ENCODE measurements at places on chromosomes 5 and 9. TPM values are rescaled to one million over a fixed set of nuclear protein-coding genes. Genes with fewer than 3 reads are reported as not detected.
A peak's percentile ranks its signal among the peaks of the same experiment; 100 is the strongest.

GRCh38 chr5:61330341-61330844 lies 1.7 kb upstream of the ZSWIM6 start:
- DNase-seq: peak; percentile 27

- peak; percentile 28 for DNase-seq
Observed at GRCh38 chr9:693201-694091, 148.1 kb upstream of the DMRT1 start.

GRCh38 chr5:122287101-122287500 lies 24.9 kb upstream of the SNCAIP start:
- no peak for DNase-seq

The TRMT10B gene
- total RNA-seq: 4.5 TPM

The SLC36A2 gene
- 0.16 TPM for total RNA-seq

The TMEM232 gene
- 3.6 TPM for total RNA-seq

The C6 gene
- 89.5 TPM for total RNA-seq

The FRRS1L gene
- total RNA-seq: 2.5 TPM

The SLC1A3 gene
- 144 TPM for total RNA-seq

The SLC44A1 gene
- total RNA-seq: 27.0 TPM

The ABLIM3 gene
- 122 TPM for total RNA-seq

The RALGDS gene
- total RNA-seq: 24.6 TPM

The TRAF1 gene
- total RNA-seq: 2.6 TPM

Data from left ventricle myocardium inferior (tissue), 1 donor.